ENCODE measurements at places on chromosomes 3 and 15. TPM values are rescaled to one million over a fixed set of nuclear protein-coding genes. Genes with fewer than 3 reads are reported as not detected.

Gene ZBED2
- total RNA-seq = 0.20 TPM

Gene CATSPER2
- total RNA-seq = 0.69 TPM

Gene TARS3
- total RNA-seq = 7.1 TPM

Gene MANF
- 94.5 TPM for total RNA-seq

Gene MEGF11
- 0.53 TPM for total RNA-seq

Gene LRRK1
- 18.1 TPM for total RNA-seq

Gene LMAN1L
- not detected for total RNA-seq

Gene AMT
- total RNA-seq = 0.38 TPM

Gene TTLL13
- 0.14 TPM for total RNA-seq

Gene GALK2
- total RNA-seq = 20.8 TPM

Gene ANKUB1
- not detected for total RNA-seq

Gene GOLGA8S
- total RNA-seq = 0.08 TPM

Gene HYAL1
- total RNA-seq = 0.43 TPM

Gene CPNE9
- total RNA-seq = 0.30 TPM

Gene CNTN3
- total RNA-seq = not detected

Gene SLC9C1
- total RNA-seq = not detected

Gene PLOD2
- 67.2 TPM for total RNA-seq

Gene NPRL2
- total RNA-seq = 13.4 TPM

Gene C3orf20
- 0.08 TPM for total RNA-seq

Gene AADACL2
- not detected for total RNA-seq

Gene SAMD7
- not detected for total RNA-seq

Gene KLF15
- total RNA-seq = 0.73 TPM

Gene PRR20G
- 1.1 TPM for total RNA-seq

Gene CADM2
- 0.28 TPM for total RNA-seq

Gene MYEF2
- total RNA-seq = 13.0 TPM

Gene CLSTN2
- 0.02 TPM for total RNA-seq

Gene IL16
- not detected for total RNA-seq
